ENCODE measurements at places on chromosomes 11 and 22. TPM values are rescaled to one million over a fixed set of nuclear protein-coding genes. Genes with fewer than 3 reads are reported as not detected.

Gene FGF4
- not detected for total RNA-seq

Gene PNPLA2
- total RNA-seq: 49.8 TPM

Gene PRR33
- not detected for total RNA-seq

- no peak for DNase-seq
Observed at GRCh38 chr22:33018232-33018864, 39.8 kb downstream of the SYN3 start.

- DNase-seq: no peak
Observed at GRCh38 chr11:45919806-45920530, 2.3 kb upstream of the PEX16 start.

GRCh38 chr22:44721213-44721612 is 19.2 kb downstream of the PRR5 start:
- DNase-seq: no peak

Measured in CD8-positive, alpha-beta memory T cell (primary cell).